ENCODE measurements at places on chromosomes 4 and X.

DNA sequence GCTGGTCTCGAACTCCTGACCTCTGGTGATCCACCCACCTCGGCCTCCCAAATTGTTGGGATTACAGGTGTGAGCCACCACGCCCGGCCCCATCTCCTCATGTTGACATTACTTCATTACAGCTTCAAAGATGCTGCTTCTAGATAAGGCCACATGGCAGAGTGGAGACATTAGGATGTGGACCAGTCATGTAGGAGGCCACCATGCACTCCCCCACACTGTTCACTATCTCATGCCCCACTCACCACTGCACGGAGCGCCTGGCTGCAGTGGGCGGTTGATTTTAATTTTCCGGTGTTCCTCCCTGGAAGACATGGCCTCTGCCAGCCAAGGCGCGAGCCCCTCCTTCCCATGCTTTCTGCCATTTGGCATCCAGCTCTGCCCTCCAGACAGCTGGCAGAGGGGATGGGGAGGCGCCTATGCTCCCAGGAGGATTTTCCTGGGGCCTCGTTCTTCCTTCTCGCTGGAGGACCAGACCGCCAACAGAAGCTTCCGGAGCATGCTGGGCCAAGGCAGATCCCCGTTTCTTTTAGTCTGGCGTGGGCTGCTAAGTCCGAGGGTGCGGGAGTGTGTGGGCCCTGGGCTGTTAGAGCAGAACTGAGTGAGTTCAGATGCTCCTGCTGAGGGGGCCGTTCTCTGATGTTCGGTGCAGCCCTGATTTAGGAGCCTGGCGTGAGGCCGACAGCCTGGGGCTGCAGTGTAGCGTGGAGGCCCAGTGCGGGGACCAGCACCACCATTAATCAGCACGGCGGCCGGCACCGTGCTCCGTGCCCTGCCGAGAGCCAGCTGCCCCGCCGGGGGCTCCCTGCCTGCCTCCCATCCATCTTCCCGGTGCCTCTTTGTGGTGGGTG is 93.1 kb downstream of the SORCS2 start:
- no peak for DNase-seq

DNA sequence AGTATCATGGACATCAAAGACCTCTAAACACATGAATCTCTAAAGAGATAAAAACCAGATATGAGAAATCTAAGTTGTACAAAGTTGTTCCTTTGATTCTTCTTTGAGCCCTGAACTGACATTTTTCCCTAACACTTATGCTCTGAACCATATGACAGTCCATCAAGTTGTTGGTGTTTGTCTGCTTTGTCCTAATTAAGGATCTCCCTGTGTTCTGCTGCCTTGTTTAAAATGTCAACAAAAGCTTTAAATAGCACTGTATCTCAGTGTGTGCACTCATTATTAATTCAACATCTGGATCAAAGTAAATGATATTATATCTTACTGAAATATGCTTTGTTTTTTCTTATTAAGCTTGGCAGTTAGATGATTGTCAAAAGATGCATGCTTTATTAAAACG is 321.8 kb downstream of the MAPK10 start:
- DNase-seq = no peak

DNA sequence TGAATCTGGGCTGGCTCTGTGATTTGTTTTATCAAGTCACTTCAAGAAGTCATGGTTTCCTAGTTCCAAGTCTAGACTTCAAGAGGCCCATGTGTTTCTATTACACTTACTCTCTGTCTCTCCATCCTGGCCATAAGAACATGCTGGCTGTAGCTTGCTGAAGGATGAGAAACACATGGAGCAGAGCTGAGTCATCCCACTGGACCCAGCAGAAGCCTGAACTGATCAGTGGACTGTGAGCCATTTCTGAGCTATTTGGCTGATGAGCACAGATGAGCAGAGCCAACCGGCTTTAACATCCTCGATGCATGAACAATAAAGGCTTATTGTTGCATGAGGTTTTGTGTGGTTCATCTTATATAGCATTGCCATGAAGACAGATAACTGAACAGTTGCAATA is 290.6 kb upstream of the BOD1L1 start:
- no peak for DNase-seq

DNA sequence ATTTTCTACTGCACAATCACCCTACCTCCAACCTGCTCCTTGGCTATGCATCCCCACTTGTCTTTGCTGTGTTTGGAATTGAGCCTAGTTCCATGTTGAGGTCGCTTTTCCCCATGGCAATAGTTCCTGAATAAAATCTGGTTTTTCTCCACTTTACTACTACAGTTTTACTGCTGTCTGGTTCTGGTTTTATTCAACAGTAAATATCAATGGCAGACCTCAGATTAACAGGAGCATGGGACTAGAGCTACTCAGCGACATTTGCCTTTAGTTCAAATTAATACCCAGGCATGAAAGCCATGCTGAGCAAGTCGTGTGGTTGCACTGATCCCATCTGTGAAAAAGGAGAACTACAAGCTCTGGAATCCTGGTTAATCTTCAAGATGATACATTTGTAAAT is 460.3 kb downstream of the GRXCR1 start:
- DNase-seq = no peak

GRCh38 chrX:25337841-25338240 is 322.1 kb upstream of the ARX start:
- no peak for DNase-seq

DNA sequence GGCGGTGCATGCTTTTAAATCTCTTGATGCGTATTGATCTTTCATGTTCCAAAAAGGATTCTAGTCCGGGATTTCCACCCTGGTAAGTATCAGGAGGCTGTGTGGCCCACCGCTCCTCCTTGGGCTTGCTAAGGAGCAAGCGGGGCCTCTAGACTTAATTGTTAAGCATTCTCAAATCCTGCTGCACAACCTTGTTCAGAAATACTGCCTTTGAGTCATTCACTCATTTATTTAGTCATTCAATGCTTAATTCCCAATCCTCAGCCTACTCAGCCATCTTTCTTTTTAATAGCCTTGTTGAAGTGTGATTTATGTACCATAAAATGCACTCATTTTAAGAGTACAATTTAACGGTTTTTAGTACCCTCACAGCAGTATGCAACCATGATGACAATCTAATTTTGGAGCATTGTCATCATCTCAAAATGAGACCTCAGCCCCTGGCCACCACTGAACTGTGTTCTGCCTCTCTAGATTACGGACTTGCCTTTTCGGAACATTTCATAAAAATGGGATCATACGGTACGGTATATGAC is 15.6 kb upstream of the SLC2A9 start:
- DNase-seq = no peak

GRCh38 chr4:114558446-114559020 is 40.1 kb upstream of the UGT8 start:
- no peak for DNase-seq

DNA sequence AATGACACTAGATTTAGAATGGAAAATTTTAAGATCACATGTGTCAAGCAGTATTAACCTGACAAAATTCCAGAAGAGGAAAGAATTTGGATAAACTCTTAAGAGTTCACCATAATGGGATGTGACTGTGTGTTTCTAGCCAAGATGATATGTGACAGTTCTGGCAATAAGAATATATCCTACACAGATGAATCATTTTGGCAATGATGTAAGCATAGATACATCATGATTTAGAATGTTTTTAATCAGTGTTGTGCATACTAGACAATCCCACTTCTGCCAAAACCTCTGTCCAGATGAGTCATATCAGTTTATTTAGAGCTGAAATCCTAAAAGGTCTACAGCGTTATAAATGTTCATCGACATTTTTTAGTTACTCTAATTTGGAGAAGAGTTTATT is 48.8 kb downstream of the PTCHD1 start:
- DNase-seq = no peak

GRCh38 chrX:11750694-11751093 is 7.3 kb upstream of the MSL3 start:
- DNase-seq = no peak

DNA sequence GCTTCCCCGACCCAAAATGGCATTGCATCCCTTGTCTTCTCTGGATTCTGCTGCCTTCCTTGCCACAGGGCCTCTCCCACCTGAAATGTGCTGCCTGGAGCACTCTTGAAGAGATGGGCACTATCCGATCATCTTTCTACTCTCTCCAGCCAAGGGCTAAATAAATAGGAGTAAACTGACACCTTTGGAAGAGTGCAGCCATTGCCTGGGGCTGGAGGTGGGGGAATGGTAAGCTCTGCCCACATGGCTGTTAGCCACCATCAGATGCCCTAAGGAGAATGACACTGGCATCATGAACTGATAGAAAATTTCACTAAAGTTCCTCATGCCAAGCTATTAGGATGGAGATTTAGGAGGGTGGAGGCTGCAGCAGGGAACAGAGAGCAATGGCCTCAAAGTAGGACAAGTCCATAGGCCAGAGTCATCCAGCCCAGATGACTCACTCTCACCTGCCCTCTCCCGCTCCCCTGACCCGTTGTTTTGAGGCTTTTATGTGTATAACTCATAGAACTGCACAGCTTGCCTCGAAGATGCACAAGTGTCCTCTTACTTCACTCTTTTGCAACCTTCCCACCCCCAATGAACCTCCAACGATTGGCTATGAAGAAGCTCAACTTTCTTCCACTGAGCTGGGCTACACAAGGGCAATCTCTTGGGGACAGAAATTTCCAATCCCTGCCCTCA is 822 bp upstream of the PFKFB1 start:
- DNase-seq = no peak

DNA sequence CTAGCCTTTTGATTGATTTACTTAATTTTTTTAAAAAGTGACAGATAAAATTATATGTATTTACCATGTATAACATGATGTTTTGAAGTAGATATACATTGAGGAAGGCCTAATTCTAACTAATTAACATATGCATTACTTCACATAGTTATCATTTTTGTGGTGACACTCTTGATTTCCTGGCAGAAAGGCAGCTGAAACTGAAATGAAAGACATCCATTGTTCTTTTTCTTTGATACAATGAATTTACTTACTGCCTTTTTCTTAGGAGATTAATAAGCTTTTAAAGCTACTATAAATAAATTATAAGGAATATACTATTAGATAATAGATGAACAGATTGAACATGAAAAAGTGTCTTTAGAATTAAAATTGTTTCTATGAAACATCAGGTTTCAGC is 26.7 kb downstream of the ANKRD50 start:
- no peak for DNase-seq

- DNase-seq = no peak
Observed at GRCh38 chrX:1451251-1451660, 1.5 kb downstream of the ASMTL start.

DNA sequence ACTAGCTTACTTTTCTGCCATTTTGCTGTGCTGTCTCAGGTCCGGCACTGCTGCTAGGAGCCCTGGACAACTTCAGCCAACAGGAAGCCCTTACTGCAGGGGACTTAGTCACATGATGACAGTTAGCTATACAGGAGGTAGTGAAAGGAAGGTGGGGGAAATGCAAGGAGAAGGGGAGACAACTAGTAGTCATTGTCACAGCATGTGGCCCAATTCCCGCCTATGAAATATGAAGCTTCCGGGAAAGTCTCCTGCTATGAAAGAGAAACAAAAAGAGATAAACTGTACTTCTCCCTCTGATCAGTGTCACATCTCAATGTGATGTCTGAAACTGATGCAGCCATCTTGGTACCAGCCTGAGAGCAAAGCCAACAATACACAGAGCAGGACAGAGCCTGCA is 71.6 kb downstream of the AMELX start:
- DNase-seq = no peak

- DNase-seq = no peak
Observed at GRCh38 chrX:35076061-35076460, 133.5 kb downstream of the FAM47B start.

DNA sequence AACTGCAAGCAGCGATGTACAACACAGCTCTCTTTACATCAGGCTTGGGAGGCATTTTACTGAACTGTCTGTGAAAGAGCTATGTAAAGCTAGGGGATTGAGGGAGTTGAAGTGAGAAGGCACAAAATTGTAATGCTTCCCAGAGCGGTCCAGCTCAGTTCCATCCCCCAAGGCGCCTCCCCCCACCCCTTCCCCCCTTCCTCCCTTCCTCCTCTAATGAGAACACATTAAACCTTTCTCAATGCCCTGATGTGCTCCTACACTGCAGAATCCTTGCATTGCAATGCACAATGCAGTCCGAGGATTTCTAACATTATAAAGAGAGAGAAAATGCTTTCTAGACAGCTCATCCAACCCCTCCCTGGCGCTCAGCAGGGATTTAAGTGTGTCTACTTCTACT is 73.9 kb downstream of the CXXC4 start:
- DNase-seq = no peak

DNA sequence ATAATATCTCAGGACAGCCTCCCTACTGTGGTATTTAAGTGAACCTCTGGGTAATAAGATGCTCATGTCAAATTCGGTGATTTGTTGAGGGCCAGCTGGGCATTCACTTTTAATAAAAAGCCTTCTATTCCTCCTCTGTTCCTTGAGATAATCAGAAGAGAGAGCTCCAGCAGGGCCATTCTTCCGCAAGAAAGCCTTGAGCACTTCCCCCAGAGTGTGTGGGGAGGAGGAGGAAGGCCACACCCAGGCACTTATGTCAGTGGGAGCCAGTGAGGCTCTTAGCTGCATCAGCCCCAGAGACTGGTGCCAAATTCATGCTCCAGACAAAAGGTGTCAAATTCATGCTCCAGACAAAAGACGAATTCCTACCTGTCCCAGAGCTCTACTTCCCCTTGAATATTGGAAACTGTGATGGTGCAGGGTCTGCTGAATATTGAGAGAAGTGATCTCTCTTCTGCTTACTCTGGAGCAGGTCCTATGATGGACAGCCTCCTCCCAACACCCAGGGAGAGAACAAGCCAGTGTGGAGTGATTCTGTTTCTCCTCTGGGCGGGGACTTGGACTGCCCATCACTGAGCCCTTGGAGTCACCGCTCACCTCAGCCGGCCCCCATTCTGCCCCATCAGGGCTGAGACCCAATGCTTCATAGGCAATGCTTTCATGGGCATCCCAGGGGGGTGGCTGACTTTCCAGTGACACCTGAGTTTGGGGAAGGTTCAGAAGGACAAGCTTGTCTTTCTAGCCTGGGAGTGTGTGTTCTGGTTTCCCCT is 68.1 kb downstream of the FHDC1 start:
- no peak for DNase-seq

GRCh38 chr4:39237179-39237578 is 54.9 kb downstream of the WDR19 start:
- no peak for DNase-seq

DNA sequence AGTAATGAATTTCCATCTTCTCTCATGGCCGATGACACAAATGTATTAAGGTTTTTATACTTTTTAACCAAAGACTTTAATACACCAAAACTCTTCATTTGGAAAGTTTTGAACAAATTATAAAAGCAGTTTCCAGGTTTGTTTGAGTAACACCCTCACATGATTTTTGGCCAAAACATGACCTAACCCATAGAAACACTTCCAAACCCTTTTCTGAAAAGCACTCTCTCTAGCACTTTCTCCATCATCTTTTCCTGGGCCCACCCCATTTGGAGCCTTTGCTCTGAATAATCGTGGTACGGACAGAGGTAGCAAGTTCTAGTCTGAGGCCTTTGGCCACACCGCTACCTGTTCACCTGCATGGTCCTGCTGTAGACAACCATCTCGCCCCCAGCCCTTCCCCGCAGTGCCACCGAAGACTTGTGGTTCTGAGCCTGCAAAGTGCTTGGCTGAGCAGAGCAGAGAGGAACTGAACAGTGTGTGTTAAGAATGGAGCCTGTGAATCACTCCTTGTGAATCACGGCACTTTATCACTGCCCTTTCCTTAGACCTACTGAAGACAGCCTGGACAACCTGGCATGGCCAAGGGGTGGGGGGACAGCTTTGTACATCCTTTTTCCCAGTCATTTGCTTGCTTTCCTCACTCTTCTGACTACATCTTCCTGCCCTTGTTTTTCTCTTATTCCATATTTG is 181.8 kb downstream of the PTTG2 start:
- DNase-seq = no peak

- DNase-seq = no peak
Observed at GRCh38 chrX:110966839-110967238, 129.2 kb upstream of the PAK3 start.

GRCh38 chr4:184457535-184458249 is 16.7 kb downstream of the IRF2 start:
- DNase-seq = no peak

Measured in NCI-H2107 (cell line).